HTR-8/SVneo (cell line): ENCODE measurements at places on chromosomes 13 and 19.

DNA sequence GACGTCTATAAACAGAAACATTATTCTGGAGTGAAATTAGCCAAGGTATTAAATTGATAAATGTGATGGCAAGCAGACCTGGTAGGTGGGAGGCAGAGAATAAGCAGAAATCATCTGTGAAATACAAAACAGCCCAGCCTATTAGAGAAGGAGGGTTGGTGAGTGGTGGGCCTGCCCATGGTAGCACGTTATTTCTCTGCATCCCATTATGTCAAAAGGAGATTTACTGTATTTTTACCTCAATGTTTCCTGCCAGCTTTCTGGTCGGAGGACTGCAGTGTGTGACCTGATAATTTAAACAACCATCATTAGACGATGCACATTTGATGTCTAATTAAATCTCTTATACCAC is 200.9 kb downstream of the OXGR1 start:
- DNase-seq = no peak

DNA sequence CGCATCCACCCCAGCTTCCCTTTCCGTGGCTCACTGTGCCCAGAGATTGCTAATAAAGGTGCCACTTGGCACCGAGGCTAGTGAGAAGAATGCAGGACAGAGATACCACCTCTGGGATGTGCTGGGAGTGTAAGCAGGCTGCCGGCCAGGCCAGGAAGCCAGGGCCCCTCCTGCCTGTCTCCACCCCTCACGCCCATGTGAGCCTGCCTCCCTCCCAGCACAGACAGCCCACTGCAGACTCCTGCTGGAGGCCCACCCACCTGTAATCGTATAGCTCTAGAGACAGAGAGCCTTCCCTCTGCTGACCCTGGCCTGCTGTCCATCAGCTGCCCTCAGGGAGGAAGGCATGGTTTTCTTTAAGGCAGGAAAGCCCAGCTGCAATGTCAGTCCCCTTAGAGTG is 13.9 kb downstream of the VSTM2B start:
- no peak for DNase-seq

- DNase-seq = no peak
These were observed 19.4 kb downstream of the CNFN start for GRCh38 chr19:42370626-42371175.

DNA sequence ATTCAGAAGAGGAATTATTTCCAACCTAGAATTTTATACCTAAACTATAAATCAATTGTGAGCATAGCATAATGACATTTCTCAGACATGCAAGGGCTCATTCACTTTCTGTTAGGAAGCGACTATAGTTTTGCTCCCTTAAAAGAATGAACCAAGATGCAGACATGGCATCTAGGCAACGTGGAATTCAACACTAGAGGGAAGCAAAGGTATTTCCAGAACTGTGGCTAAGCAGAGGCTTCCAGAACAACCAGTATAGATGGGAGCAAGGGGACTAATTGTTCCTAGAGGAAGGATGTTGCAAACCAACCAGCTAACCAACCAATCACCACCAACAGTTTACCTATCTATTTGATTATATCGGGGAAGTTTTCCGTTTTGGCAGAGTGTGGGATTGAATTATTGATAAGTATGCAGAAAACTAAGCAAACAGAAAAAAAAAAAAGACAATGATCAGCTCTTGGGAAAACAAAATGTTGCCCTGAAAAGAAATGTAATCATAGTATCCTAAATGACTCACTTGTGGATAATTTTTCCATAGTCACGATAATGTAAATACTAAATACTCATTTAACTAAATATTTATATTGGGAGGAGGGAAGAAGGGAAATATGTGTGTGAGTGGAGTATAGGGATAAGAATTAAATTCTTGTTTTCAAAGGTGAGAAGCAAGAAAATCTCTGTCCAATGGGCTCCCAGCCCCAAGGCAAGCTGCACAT is 21.1 kb downstream of the ARL11 start:
- DNase-seq = peak; percentile 14

- DNase-seq = no peak
These were observed 34.1 kb downstream of the NLRP12 start for GRCh38 chr19:53789708-53790678.

DNA sequence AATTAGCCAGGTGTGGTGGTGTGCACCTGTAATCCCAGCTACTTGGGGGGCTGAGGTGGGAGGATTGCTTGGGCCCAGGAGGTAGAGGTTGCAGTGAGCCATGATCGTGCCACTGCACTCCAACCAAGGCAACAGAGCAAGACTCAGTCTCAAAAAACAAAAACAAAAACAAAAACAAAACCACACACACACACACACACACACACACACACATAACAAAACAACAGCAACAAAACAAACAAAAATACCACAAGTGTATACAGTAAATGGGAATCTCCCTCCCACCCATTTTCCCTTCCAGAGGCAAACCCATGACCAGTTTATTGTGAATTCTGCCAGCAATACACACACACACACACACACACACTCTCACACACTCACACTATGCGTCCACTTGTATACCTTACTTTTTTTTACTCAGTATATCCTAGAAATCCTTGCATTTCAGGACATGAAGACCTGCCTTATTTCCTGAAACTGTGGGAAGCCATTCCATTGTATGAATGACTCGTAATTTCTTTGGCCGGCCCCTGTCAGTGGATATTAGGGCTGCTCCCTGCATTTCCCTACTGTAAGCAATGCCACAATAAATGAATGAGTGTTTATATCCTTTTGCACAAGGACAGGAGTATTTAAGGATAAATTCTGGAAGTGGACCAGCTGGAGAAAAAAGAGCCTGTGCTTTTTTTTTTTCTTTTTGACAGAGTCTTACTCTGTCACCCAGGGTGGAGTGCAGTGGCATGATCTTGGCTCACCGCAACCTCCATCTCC is 6.9 kb upstream of the PLEKHF1 start:
- no peak for DNase-seq

DNA sequence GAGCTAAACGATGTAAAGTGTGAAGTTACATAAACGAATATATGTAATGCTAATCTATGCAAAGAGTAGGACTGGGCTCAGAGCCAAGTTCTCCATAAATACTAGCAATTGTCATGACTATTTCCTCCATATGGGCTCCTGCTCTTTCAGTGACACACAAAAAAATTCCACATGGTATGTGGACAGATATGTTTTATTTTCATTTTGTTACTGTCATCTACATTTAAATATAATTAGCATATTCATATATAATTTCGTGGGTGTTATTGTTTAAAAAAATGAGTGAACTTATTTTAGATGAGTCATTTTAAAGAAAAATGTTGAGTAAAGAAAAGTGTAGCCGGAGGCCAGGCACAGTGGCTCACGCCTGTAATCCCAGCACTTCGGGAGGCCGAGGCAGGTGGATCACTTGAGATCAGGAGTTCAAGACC is 5.0 kb upstream of the IGSF23 start:
- DNase-seq = no peak

GRCh38 chr19:42125536-42125935 is 6.7 kb downstream of the POU2F2 start:
- no peak for DNase-seq

DNA sequence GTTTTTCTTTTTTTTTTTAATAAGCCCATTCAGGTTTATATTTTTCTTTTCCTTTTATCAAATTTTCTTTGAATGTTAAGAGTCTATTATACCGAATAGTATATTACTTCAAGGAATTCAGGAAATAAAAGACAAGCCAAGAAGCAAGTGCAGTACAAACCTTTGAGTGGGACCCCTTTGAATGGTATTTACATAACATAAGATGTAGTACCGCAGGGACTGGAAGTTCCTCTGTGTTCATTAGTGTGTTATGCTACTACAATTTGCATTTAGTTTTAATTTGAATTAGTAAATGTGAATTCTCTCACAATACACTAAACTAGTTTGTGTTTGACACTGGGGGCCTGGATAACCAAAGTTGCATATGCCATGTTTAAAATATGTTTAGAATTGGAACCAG is 339.5 kb downstream of the DCT start:
- DNase-seq = no peak

DNA sequence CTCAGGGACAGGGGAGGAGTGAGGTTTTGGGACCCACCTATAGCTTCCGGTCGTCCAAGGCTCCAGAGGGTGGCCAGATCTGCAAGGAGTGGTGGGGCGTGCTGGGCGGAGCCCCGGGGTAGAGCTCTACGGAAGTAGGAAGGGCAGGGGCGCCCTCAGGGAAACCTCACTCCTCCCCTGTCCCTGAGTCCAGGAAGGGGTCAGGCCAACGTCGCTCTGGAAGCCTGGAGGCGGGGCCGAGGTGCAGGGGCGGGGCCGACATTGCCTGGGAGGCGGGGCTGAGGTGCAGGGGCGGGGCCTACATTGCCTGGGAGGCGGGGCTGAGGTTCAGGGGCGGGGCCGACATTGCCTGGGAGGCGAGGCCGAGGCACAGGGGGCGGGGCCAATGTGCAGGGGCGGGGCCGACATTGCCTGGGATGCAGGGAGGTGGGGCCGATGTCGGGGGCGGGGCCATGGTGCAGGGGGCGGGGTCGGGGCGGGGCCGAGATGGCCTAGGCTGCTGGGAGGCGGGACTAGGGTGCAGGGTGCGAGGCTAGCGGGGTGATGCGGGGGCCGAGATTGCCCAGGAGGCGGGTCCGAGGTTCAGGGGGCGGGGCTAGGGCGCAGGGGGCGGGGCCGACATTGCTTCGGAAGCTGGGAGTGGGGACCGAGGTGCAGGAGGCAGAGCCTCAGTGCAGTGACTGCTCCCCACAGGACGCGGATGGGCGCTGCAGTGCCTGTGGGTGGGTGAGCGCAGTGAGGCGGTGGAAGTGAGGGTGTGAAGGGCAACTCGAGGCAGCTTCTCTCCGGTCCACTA is 4.9 kb upstream of the PALM start:
- peak; percentile 24 for DNase-seq

- DNase-seq = no peak
These were observed 4.1 kb downstream of the HMG20B start for GRCh38 chr19:3576696-3577443.

DNA sequence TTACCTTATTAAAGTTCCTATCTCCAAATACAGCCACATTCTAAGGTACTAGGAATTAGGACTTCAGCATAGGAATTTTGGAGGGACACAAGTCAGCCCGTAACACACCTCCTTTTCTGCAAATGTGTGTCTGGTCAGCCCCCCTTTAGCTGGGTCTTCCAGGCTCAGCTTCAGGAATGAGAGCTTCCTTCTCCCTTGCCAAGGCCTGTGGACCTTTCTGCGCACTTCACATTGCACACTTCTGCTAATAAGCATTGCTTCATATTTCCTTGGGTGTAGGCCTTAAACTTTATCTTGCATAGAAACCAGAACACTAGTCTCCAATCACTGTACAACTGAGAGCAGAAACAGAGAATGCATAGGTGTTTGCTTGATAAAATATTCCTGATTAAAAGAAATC is 4.5 kb upstream of the STK24 start:
- no peak for DNase-seq

- no peak for DNase-seq
These were observed 263.0 kb downstream of the B3GLCT start for GRCh38 chr13:31462766-31463165.

DNA sequence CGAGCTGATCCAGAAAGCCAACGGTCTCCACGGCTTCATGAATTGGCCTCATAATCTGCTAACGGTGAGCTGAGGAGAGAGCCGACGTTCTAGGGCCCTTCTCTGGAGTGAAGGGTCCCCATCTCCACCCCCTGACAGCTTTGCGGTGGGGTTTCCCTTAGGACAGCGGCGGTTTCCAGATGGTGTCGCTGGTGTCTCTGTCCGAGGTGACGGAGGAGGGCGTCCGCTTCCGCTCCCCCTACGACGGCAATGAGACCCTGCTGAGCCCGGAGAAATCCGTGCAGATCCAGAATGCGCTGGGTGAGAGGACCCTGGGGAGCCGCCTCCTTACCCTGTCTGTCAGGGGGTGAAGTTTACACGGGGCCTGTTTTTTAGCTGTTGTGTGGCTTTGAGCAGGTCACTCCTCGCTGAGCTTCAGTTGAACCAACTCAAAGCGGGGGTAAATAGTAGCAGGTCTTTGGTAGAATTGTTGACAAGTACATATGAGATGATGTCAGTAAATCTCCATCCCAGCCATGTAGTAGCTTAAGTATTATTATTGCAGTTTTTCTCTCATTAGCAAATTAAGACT is 801 bp downstream of the QTRT1 start:
- peak; percentile 29 for DNase-seq

- no peak for DNase-seq
These were observed 9.8 kb upstream of the FRY start for GRCh38 chr13:32021785-32022184.

GRCh38 chr19:6239401-6239844 is 40.4 kb downstream of the MLLT1 start:
- DNase-seq = no peak

- no peak for DNase-seq
These were observed 131.5 kb upstream of the MCF2L start for GRCh38 chr13:112837371-112838037.

GRCh38 chr13:113207890-113208420 is 514 bp downstream of the PCID2 start:
- no peak for DNase-seq

- no peak for DNase-seq
These were observed 16.8 kb downstream of the ADGRE2 start for GRCh38 chr19:14761607-14762006.

DNA sequence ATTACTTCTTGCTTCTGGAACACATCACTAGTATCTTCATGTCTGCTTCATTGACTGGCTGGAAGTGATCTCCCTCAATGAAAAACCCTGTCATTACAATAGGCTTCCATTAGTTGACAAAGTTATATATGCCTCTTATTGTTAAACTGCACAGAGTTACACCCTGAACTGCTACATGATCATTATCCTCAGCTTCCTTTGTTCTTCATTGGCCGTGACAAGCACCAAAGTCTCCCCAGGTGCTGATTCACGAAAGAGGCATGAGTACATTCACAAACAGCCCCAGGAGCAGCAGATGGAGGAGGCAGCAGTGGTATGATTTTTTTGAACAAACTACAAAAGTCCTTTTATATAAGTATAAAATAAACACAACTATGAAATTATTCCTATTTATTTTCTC is 51.4 kb downstream of the VWA8 start:
- no peak for DNase-seq

GRCh38 chr13:59532405-59532804 is 631.3 kb downstream of the DIAPH3 start:
- DNase-seq = no peak

GRCh38 chr19:15438577-15438976 is 11.2 kb downstream of the WIZ start:
- no peak for DNase-seq

DNA sequence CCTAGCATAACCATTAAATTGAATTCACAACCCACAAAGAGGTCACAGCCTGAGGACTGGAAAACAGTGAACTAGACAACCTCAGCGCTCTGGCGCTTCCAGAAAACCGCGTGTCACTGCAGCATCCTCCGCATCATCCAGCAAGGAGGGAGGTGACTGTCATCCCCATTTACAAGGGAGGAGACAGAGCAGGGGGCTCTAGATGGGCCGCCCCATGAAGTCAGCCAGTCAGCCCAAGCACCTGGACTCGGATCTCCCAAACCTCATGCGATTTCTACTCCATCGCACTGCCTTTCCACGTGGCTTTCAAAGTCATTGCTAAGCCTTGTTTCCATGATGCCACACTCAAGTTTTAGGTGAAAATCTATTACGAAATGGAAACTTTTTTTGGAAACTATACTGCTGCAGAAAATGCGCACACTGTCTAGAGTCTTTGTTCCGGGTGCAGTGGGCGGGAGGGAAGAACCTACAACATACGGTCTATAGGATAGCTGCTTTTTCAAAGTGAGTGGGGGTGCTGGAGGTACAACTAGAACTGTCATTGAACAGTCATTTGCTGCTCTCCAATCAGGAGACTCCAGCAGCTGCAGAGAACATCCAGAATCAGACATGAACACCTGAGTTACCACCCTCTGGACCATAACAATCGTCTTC is 2.8 kb downstream of the AP3D1 start:
- no peak for DNase-seq

GRCh38 chr13:91086936-91087716 is 260.4 kb upstream of the MIR17HG start:
- DNase-seq = no peak

- DNase-seq = no peak
These were observed 21.8 kb downstream of the FGF14 start for GRCh38 chr13:102380012-102380411.
